ENCODE measurements at places on chromosomes 5 and 9. TPM values are rescaled to one million over a fixed set of nuclear protein-coding genes. Genes with fewer than 3 reads are reported as not detected.

GRCh38 chr9:30065888-30066287 is 2318.6 kb upstream of the ACO1 start:
- no peak overlapping the region for H3K4me3 ChIP-seq
- H3K27ac ChIP-seq = no peak overlapping the region
- no peak for DNase-seq
- H3K4me1 ChIP-seq = no peaks in the 10 kb centered on the region

DNA sequence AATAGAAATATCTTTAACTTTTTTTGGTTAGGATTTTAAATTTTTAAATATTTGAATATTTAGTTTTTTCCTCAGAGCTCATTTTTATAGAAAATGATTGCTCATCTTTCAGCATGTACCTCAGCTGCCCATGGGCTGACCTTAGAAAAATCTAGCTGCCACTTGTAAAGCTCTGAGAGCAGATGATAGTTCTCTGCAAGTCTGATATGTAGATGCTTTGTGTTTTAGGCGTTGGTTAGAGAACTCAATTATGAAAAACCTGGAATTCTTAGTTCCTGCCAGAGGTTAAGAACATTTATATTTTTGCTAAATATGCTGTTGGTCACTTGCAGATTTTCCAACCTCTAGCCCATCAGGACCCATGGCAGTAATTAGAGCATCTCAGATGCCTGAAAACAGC is 15.1 kb downstream of the OTULIN start:
- no peak overlapping the region for H3K4me3 ChIP-seq
- H3K27me3 ChIP-seq = no peaks in the 10 kb centered on the region
- H3K27ac ChIP-seq = no peak overlapping the region
- no peak for DNase-seq

GRCh38 chr9:131417264-131418142 is 23.6 kb downstream of the PRRC2B start:
- H3K36me3 ChIP-seq = peaks cover 5% of the 10 kb centered on the region
- H3K4me3 ChIP-seq = no peak overlapping the region
- DNase-seq = no peak
- no peak overlapping the region for H3K27ac ChIP-seq
- peaks cover 24% of the 10 kb centered on the region for H3K4me1 ChIP-seq

GRCh38 chr9:115000217-115000639 is 69.8 kb upstream of the TNFSF8 start:
- DNase-seq = no peak
- H3K36me3 ChIP-seq = no peaks in the 10 kb centered on the region
- no peaks in the 10 kb centered on the region for H3K27me3 ChIP-seq
- no peaks in the 10 kb centered on the region for H3K4me1 ChIP-seq
- H3K4me3 ChIP-seq = no peak overlapping the region

GRCh38 chr5:170256571-170256970 is 23.8 kb downstream of the C5orf58 start:
- no peak overlapping the region for H3K27ac ChIP-seq
- peaks cover 99% of the 10 kb centered on the region for H3K36me3 ChIP-seq
- peaks cover 43% of the 10 kb centered on the region for H3K4me1 ChIP-seq
- DNase-seq = no peak
- H3K27me3 ChIP-seq = no peaks in the 10 kb centered on the region

DNA sequence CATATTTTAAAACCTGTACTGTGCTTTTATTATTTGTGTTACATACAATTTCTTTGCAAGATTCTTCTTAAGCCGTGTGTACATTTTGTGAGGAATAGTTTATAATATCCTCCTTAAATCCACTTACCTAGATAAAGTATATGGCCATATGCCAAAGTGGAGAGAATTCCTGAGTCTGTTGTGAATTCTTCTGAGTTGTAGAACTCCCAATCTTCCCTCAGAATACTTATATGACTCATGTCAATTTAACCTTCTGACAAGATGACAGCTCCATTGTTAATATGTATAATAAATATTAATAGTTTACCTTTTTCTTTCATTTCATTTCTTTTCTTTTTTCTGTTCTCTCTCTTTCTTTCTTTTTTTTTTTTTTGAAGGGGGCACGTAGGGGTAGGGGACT is 6.0 kb upstream of the RICTOR start:
- no peaks in the 10 kb centered on the region for H3K36me3 ChIP-seq
- H3K27me3 ChIP-seq = no peaks in the 10 kb centered on the region
- H3K4me1 ChIP-seq = peaks cover 4% of the 10 kb centered on the region
- H3K27ac ChIP-seq = no peak overlapping the region
- H3K4me3 ChIP-seq = no peak overlapping the region

DNA sequence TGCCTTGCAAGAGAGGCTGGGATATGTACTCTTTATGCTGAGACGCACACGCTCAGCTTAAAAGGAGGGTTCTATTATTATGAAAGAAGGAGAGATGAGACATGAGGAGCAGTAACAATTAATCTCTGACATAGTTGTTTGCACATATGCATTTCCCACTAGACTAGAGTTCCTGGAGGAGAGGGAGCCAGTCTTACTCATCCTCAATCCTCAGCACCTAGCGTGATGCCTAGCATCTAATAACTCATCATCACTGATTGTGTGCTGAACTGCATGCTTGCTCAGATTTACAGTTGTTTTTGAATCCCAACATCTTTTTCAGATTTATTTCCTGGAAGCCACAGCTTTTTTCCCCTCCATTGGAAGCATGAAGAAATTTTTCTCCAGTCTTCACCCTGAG is 35.5 kb downstream of the GCNT4 start:
- no peaks in the 10 kb centered on the region for H3K36me3 ChIP-seq
- no peak for DNase-seq
- H3K4me3 ChIP-seq = no peak overlapping the region
- no peak overlapping the region for H3K27ac ChIP-seq
- H3K27me3 ChIP-seq = no peaks in the 10 kb centered on the region

GRCh38 chr5:84162695-84163094 is 222.0 kb downstream of the EDIL3 start:
- H3K4me1 ChIP-seq = no peaks in the 10 kb centered on the region
- H3K4me3 ChIP-seq = no peak overlapping the region
- no peak for DNase-seq
- H3K36me3 ChIP-seq = no peaks in the 10 kb centered on the region
- no peak overlapping the region for H3K27ac ChIP-seq

GRCh38 chr9:92439921-92440750 is 15.9 kb upstream of the OMD start:
- peak overlapping the region; percentile 61 for H3K27ac ChIP-seq
- DNase-seq = no peak
- H3K4me3 ChIP-seq = peak overlapping the region; percentile 9
- no peaks in the 10 kb centered on the region for H3K27me3 ChIP-seq
- no peaks in the 10 kb centered on the region for H3K36me3 ChIP-seq

DNA sequence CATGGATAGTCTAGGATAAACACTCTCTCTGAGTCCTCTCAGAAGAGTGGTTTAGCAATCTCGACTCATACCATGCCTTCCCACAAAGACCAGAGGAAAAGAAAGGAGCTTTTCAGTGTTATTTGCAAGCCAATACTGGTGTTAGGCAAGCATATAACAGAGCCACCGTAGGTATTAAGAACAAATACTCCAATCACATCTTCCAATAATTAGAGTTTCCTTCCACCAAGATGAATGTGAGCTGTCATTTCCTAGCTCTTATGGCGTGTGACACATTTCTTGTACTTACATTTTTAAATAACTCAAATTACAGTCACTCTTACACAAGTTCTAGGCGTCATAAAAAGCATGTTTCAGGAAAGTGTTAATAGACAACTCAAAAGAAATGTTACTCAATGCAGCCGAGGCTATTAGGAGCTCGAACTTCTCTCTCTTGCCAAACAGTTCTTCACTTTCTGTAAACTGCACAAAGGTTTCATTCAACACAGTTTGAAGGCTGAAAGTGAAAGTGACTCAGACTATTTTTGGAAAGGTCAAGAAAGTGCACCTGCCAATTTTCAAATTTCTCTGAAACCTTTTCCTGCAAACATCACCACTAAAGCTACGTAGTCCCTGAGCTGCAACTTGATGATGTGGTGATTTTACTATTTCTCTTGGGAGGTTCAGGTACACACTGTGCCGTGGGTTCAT is 153.8 kb downstream of the AUH start:
- H3K4me3 ChIP-seq = no peak overlapping the region
- peak overlapping the region; percentile 7 for H3K27ac ChIP-seq
- no peaks in the 10 kb centered on the region for H3K27me3 ChIP-seq
- DNase-seq = no peak
- H3K4me1 ChIP-seq = peaks cover 7% of the 10 kb centered on the region
- no peaks in the 10 kb centered on the region for H3K36me3 ChIP-seq

- H3K27ac ChIP-seq = no peak overlapping the region
- no peak overlapping the region for H3K4me3 ChIP-seq
- H3K4me1 ChIP-seq = peaks cover 18% of the 10 kb centered on the region
- no peaks in the 10 kb centered on the region for H3K36me3 ChIP-seq
- no peak for DNase-seq
- H3K27me3 ChIP-seq = no peaks in the 10 kb centered on the region
Measured at GRCh38 chr9:93460689-93461413, 7.5 kb upstream of the FAM120AOS start.

GRCh38 chr5:33563983-33564908 is 123.5 kb downstream of the TARS1 start:
- H3K27me3 ChIP-seq = no peaks in the 10 kb centered on the region
- H3K4me1 ChIP-seq = no peaks in the 10 kb centered on the region
- DNase-seq = no peak
- no peak overlapping the region for H3K4me3 ChIP-seq

DNA sequence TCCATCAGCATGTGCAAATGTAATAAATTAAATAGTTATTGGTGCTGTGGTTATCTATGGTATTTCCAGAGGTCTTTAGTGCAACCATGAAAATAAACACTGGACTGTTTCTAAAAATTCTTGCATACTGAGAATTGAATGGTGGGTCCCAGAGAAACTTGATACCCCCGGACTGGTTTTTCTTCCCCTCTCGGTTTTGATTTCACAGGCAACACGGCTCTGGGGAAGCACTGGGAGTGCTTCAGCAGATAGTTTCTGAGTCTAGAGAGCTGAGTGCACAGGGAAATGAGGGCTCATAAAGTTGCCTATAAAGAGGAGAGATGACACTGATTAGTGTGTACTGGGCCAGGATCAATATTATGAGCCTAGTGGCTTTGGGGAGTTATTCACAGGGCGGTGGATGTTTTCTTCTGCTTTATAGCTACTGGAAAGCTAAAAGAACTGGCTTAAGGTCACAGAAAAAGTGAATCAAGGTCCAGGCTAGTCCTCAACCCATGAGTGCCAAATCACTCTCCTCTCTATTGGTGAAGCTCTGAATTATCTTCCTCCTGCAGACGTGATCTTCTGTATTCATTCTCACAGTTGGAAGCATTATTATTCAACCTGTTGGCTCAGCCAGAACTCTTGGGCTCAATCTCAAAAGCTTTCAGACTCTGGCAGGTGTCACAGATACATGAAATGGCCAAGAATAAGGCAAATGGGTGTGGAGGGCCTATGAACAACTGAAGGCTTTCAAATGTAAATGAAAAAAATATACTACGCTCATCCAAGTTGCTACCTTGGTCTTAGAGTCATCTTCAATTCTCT is 170.2 kb upstream of the HMHB1 start:
- DNase-seq = no peak
- no peaks in the 10 kb centered on the region for H3K36me3 ChIP-seq
- no peak overlapping the region for H3K27ac ChIP-seq
- no peaks in the 10 kb centered on the region for H3K4me1 ChIP-seq

DNA sequence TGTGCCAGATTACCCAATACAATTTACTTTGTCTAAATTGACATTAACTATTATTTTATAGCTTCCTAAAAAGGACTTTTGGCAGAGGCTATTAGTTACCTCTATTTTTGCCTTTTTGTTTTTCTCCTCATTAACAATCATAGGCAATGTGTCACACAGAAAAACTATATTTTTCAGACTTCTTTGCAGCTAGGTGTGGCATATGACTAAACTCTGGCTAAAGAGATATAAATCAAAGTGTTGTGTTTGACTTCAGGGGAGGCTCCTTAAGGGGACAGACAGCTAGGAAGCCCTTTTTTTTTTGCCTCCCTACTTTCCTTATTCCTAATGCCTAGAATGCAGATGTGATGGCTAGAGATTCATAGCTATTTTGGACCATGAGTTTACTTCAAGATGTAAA is 19.7 kb upstream of the GCNT4 start:
- no peaks in the 10 kb centered on the region for H3K36me3 ChIP-seq
- no peaks in the 10 kb centered on the region for H3K27me3 ChIP-seq
- DNase-seq = no peak
- H3K27ac ChIP-seq = no peak overlapping the region

DNA sequence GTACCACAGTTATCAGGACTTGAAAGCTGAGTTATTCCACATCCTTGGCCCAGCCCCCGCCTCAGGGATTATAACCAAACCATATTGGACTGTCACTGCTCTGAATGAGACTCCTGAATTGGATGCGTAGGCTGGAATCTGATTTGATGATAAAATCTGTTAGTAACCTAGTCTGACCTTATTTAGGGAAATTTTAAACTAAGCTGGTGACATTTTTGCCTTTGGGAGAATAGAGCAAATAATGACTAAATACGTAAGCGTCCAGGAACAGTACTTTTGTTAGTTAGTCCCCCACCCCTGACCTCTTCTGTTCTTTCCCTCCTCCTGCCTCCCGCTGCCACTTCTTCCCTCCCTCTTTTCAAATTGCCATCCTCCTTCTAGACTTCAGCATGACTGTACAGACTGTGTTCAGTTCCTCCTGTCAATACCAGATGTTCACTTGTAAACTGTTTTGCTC is 92.6 kb downstream of the TLE4 start:
- H3K27me3 ChIP-seq = no peaks in the 10 kb centered on the region
- no peak overlapping the region for H3K4me3 ChIP-seq

DNA sequence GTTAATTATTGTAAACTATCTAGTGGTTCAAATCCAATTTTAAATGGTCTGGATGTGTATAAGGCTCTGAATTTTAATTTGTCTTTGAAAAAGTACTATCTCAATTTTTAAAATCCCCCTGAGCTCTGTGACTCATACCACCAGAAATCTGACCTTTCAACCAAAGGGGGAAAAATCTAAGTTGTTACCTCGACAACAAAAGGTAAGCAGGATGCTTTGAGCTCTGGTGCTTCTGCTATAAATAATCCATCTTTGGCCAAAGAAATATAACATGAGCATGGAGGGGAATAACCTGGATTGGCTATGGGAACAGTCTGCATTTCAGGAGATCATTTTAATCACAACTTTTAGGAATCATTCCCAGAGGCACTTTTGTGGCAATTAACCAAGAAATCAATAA is 76.3 kb upstream of the PCSK1 start:
- H3K36me3 ChIP-seq = no peaks in the 10 kb centered on the region
- no peak overlapping the region for H3K27ac ChIP-seq
- H3K4me3 ChIP-seq = no peak overlapping the region

DNA sequence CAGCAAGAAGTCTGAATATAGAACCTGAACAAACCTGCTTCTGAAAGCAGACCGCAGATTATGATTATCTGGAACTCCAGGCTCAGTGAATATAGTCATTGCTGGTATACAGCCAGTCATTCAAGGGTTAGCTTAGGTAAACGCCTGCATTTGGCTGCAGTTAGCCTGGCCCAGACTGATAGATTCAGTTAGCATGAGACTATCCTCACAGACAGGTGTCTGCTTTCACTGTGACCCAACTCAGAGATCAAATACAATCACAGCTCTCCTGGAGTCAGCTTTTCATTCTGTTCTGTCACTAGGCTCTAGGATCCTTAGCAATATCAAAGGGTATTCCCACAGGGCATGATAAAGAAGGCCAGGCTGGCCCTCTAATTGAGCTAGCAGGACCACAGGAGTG is 138.6 kb upstream of the PLCXD3 start:
- H3K4me1 ChIP-seq = no peaks in the 10 kb centered on the region
- H3K27ac ChIP-seq = no peak overlapping the region
- no peaks in the 10 kb centered on the region for H3K27me3 ChIP-seq
- no peak for DNase-seq
- no peaks in the 10 kb centered on the region for H3K36me3 ChIP-seq

SOX30 gene
- not detected for total RNA-seq

ECSCR gene
- total RNA-seq = not detected

CDHR2 gene
- 2.8 TPM for total RNA-seq

ECM2 gene
- total RNA-seq = not detected

SLC36A2 gene
- total RNA-seq = not detected

TPPP gene
- total RNA-seq = 1.1 TPM

Data from T-cell (primary cell).